ENCODE measurements at places on chromosomes 6 and 20.

- DNase-seq = no peak
Observed at GRCh38 chr6:168302534-168302933, 17.0 kb downstream of the DACT2 start.

DNA sequence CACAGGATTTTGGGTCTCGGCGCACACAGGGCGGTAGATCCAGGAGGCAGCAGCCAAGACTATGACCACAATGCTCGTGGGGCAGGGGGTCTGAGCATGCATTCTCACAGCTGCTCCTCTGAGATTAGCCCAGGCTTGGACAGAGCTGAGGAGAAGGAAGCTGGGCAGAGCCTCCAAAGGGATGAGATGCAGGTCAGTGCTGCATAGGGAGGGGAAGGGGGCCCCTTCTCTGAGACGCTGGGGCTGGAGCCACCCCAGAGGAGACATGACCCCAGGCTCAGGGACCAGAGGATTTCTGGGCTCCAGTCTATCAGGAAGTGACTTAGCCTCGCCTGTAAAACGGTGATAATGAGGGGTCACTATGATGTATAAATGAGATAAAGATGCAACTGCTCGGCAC is 93.9 kb downstream of the BFSP1 start:
- DNase-seq = no peak

DNA sequence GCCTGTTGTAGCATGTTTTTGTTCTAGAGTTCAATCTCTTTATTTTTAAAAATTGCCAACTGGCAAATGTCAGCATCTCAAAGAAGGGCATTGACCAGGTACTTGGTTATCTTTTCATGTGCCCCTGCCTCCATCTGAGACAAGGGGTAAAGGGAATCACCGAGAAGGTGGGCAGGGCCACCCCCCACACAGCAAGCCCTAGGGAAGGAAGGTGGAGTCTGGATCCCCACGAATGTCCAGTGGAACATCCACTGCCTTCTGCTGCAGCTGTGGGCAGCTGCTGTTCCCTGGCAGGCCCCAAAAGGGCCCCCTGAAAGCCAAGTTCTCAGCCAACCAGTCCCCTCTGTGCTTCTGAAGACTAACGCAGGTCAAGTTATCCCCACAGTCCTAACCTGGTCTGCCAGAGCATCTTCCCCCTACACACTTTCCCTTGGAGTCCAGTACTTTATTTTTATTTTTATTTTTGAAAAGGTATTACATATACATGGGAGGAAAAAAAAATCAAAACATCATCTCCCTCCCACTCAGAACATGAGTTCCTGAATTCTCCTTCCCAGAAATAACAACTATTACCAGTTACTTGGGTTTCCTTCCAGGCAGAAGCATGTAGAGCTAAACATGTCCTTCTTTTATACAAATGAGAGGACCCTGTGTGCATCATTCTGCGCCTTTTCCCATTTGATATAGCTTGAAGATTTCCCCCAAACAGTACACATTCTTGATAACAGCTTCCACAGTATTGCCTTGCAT is 253.7 kb downstream of the MAFB start:
- DNase-seq = no peak

DNA sequence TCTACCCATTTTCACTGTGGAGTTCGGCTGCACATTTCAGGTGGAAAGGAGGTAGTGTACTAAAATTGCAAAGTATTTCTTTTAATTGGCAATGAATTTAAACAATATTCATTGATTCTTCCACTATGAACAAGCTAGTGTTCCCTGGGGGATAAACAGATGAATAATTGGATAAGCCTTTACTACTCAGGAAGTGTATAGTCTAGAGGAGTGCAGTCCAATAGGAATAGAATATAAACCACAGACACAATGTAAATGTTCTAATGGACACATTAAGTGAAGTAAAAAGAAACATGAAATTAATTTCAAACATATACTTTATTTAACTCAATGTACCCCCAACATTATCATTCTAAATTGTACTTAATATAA is 28.7 kb downstream of the SGK1 start:
- DNase-seq = no peak
